Small intestine (tissue), 16 donors: ENCODE measurements at places on chromosomes 7 and 10. TPM values are rescaled to one million over a fixed set of nuclear protein-coding genes. Genes with fewer than 3 reads are reported as not detected.

The ZNF518A gene
- 4.1 TPM for polyA plus RNA-seq

The RASA4B gene
- polyA plus RNA-seq = 58.4 TPM

The C7orf33 gene
- not detected for polyA plus RNA-seq

The CRHR2 gene
- 0.32 TPM for polyA plus RNA-seq

The VWA2 gene
- 3.0 TPM for polyA plus RNA-seq

The GSAP gene
- polyA plus RNA-seq = 3.0 TPM

The KCNH2 gene
- polyA plus RNA-seq = 2.4 TPM

The ASB15 gene
- polyA plus RNA-seq = not detected

The ANKRD1 gene
- 4.5 TPM for polyA plus RNA-seq

The CYP26C1 gene
- polyA plus RNA-seq = not detected

The RASSF4 gene
- 136 TPM for polyA plus RNA-seq
